ENCODE measurements at places on chromosomes 11 and 22.

- DNase-seq = no peak
Observed at GRCh38 chr11:46456269-46457001, 64.9 kb upstream of the CHRM4 start.

DNA sequence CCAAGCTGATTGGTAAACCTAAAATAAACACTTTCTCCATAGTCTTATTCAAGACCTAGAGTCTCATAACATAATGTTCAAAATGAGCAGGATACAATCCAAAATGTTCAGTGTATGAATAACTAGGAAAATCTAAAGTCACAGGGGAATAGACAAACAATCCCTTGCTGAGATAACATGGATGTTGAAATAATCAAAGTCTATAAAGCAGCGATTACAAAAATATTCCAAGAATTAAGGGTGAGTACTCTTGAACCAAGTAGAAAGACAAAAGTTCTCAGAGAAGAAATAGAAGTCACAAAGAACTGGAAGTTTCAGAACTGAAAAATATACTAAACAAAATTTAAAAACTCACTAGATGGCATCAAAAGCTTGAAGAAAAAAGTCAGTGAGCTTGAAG lies 561.0 kb downstream of the INSC start:
- no peak for DNase-seq

DNA sequence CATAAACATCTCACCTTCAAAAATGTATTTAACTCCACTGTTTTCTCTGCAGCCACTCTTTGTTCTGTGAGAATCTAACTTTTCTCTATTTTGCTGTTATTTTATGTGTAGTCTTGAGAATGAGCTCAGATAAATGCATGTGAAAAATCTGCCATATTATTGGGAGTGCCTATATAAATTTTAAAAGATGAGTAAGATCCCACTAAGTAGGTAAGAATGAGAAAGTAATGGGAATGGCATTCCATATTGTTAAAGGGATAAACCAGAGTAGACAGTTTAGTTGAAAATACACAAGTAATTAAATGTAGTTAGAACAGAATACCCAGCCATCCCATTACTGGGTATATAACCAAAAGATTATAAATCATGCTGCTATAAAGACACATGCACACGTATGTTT lies 817.2 kb downstream of the FAM181B start:
- DNase-seq = no peak

DNA sequence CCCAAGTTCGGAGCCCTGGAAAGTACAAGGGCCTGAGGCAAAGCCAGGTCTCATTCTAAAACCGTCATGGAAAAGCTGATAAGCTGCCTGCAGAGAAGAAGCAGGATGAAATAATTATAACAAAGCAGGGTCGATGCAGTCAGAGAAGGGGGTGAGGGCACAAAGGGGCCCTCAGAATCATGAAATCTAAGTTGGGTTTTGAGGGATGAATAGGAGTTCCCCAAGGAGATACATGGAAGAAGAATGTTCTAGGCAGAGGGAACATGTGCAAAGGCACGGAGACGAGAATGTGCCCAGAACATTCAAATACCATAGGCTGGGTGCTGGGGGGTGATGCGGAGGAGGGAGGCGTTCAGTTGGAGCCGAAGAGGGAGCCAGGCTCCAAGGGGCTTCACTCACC lies 25.0 kb downstream of the IGLL1 start:
- DNase-seq = no peak

DNA sequence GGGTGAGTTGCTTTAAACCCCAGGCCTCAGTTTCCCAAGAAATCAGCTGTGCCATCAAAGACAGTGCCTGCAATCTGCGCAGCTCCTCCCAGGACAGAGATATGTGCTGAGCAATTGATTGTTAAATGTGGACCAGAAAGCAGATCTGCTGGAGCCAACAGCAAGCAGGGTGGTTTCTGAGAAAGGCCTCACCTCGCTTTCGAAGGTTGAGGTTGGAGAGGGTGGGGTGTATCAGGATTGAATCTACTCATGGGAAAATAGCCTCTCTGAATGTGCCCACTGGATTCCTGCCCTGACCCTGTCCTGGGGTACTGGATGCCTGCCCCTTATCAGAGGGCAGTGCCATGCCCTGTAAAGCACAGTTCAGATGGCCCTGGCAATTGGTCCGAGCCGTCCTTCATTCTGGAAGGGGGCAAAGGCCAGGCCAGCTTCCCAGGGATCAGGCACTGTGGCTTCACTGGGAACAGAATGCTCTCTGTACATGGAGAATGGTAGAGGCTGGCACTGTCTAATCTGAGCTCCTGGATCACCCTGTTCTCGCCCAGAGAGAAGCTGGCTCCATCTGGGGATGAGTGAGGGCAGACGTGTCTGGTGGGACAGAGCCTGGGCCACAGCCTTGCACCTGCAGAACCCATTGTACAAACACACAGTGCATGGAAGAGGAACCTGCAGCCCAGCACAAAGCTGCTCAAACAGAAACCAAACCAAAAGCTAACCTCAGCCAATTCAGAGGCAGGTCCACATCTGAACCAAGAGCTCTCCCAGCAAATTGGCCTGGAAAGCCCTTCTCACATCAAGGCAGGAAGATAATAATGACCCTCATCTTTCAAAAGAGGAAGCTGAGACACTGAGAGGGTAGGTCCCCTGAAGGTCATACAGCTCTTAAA lies 15.2 kb downstream of the DHCR7 start:
- no peak for DNase-seq

GRCh38 chr11:44803009-44803408 lies 76.2 kb downstream of the TSPAN18 start:
- DNase-seq = no peak

DNA sequence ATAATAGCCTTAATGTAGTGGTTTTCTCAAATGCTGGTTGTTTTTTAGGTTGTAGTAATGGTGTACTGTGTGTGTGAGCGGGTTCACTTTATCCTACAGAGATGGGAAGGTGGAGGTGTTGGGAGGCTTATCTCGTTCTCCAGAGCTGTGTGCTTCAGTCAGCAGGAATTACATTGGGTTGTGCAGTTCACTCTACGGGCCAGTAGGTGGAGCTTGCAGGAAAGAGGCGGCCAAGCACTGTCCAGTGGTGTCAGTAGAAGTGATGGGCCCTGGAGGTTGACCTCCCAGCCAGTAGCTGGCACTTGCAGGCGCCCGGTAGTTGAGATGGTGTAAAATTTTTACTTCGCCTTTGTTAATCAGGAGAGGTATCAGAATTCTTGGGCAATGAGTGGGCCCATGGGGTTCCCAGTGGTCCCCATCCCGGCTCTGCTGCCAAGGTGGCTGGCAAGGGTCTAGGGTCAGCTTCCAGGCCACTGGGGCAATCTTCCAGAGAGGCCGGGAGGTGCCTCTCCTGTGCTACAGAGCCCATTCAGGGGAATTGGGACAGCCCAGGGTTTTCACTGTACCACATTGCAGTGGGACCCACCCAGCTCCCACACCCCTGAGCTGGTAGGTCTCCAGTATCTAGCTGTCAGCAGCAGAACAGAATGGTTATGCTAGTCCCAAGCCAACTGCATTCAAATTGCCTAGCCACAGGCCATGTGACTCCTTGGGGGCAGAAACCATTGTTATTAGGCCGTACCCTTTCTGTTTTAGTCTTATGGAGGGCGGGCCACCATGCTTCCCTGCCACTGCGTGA lies 43.9 kb downstream of the BIRC2 start:
- DNase-seq = peak; percentile 73

DNA sequence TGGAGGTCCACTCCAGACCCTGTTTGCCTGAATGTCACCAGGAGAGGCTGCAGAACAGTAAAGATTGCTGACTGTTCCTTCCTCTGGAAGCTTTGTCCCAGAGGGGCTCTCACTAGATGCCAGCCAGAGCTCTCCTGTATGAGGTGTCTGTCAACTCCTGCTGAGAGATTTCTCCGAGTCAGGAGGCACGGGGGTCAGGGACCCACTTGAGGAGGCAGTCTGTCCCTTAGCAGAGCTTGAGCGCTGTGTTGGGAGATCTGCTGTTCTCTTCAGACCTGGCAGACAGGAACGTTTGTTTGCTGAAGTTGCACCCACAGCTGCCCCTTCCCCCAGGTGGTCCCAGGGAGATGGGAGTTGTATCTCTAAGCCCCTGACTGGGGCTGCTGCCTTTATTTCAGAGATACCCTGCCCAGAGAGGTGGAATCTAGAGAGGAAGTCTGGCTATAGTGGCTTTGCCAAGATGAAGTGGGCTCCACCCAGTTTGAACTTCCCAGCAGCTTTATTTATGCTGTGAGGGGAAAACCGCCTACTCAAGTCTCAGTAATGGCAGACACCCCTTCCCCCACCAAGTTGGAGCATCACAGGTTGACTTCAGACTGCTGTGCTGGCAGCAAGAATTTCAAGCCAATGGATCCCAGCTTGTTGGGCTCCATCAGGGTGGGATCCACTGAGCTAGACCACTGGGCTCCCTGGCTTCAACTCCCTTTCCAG lies 99.4 kb downstream of the PDE3B start:
- no peak for DNase-seq

- DNase-seq = no peak
Observed at GRCh38 chr11:104033134-104033533, 3.3 kb upstream of the DDI1 start.

GRCh38 chr22:40175611-40176244 lies 2.0 kb upstream of the TNRC6B start:
- DNase-seq = no peak

GRCh38 chr11:13052130-13052571 lies 43.0 kb downstream of the RASSF10 start:
- DNase-seq = no peak

DNA sequence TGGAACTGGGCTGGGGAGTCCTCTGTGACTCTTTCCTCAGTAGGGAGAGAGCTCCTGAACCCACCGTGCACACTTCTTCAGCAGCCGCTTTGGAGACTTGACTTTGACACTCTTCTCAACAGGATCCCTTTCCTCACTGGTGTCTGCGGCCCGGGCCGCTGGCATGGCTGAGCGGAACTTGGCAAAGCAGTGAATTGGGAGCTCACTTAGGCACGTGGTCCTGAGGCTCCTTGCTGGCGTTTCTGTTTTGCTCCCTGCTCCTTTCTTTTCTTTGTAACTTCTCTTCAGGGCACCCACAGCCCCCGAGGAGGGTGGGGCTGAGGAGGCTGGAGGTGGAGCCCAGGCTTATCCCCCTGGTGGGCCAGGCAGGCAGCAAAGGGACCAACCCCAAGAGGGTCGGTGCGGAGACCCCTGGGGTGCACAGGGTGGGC lies 8.4 kb upstream of the KCNQ1OT1 start:
- no peak for DNase-seq

- DNase-seq = no peak
Observed at GRCh38 chr11:130024361-130024760, 21.7 kb upstream of the PRDM10 start.

GRCh38 chr11:92802644-92803043 lies 166.8 kb upstream of the MTNR1B start:
- no peak for DNase-seq

GRCh38 chr22:41245917-41246499 lies 5.3 kb upstream of the CHADL start:
- DNase-seq = no peak

- DNase-seq = no peak
Observed at GRCh38 chr11:33040033-33040861, 875 bp downstream of the TCP11L1 start.

GRCh38 chr11:93468290-93468689 lies 74.9 kb downstream of the SMCO4 start:
- no peak for DNase-seq

GRCh38 chr22:22712092-22712658 lies 67.8 kb downstream of the GGTLC2 start:
- DNase-seq = no peak

DNA sequence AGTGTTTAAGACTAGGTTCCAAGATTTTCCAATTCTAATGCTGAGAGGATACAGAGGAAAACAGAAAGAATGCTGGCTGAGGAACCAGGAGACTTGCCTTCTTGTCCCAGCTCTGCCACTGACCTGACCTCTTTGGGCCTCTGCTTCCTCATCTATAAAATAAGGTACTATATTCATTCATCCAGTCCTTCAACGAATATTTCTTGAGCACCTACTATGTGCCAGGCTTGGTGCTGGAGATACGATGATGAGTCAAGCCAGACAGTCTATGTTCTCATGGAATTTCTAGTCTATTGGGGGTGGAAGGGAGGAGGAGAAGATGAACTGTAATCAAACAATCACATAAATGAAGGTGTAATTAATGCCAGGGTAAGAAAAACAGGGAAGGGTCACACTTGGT lies 27.8 kb upstream of the UPB1 start:
- no peak for DNase-seq

- no peak for DNase-seq
Observed at GRCh38 chr11:34173050-34173449, 67.6 kb downstream of the NAT10 start.

DNA sequence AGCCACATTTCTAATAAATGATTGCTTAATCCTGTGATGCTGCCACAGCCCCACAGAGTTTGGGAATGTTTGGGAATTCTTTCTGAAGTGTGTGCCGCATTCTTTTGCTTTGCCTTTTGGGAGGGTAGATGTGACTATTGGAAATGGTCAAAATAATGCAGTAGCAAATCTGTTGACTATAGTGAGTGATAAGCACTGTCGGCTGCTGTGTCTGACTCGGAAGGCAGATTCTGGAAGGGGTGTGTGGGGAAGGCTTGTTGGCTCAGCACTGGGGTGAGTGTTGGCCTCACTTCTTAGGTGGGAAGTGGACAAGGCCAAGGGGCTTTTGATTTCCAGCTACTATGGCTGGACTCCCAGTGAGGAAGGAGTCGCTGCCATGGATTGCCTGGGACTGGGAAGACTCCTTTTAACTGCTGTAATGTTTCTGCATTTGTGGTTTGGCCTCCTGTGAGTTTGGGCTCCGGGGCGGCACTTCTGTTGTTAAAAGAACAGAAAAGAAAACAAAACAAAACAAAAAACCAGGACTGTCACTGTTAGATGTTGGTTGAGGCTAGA lies 20.1 kb downstream of the ZBTB16 start:
- DNase-seq = no peak

DNA sequence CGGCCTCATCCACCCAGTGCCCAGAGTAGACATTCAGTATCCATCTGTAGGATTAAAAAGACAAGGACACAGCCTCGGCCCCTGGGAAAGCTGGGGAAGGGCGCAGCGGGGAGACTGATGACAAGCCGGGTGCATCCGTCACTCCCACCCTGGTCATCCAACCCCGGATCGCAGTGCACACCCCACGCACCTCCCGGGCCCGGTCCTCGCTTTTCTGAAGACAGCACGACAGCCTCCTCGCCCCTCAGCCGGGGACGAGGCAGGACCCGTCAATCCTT lies 1.1 kb downstream of the FCHSD2 start:
- DNase-seq = no peak

DNA sequence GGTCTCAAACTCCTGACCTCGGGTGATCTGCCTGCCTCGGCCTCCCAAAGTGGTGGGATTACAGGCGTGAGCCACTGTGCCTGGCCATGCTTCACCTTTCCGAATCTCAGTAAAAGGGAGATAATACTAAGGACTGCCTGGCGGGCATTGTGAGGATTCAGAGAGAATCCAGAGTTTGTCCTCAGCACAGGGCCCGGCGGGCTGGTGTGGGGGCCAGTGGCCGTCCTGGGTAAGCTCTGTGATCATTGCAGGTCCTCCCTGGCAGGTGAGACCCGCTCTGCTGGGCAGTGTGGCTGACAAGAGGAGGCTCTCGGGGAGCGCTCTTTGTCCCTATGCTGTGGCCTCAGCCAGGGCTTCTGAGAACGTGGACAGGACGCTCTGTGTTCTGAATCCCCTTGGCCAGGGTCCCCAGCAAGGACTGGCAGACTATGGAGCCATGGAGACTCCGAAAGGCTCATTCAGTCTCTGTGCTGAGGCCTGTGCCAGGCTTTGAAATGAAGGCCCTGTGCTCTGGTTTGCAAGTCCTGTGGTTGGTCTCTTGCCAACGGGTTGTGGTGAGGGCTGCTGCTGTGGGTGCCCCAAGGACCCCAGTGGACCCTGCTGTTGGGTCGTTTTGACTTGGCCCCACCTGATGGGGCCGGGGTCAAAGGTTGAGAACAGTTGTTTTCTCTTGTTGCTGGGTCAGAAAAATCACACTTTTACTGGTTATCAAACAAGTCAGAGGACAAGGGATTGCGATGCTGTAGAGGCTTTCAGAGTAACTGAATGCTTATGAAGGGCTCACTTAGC lies 2.1 kb downstream of the TPCN2 start:
- no peak for DNase-seq

Measured in glutamatergic neuron (in vitro differentiated cells).